Activated gamma-delta T cell treated with Interleukin-2 at 50 U/mL for 16 hours (primary cell): ENCODE measurements at places on chromosomes 3 and 15.

- no peak for DNase-seq
These were observed 43.0 kb upstream of the FGF7 start for GRCh38 chr15:49379996-49380395.

GRCh38 chr3:177679568-177680471 lies 482.5 kb upstream of the TBL1XR1 start:
- no peak for DNase-seq

GRCh38 chr15:64161688-64162477 lies 939 bp downstream of the PPIB start:
- no peak for DNase-seq

DNA sequence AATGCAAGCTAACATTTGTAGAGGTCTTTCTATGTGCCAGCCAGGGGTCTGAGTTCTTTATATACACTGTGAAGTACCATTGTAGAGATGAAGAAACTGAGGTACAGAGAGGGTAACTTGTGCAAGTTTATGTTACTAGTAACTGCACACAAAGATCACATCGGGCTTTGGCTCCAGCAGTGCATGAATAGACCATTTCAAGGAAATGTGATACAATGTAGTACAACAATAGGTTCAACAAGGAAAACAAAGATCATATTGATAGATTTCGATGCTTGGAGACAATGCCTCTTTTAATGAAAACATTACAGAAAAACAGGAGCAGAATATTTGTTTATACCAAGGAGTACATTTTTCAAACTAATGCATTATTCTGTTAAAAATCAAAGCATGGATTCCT lies 115.3 kb downstream of the POLR2M start:
- DNase-seq = no peak

DNA sequence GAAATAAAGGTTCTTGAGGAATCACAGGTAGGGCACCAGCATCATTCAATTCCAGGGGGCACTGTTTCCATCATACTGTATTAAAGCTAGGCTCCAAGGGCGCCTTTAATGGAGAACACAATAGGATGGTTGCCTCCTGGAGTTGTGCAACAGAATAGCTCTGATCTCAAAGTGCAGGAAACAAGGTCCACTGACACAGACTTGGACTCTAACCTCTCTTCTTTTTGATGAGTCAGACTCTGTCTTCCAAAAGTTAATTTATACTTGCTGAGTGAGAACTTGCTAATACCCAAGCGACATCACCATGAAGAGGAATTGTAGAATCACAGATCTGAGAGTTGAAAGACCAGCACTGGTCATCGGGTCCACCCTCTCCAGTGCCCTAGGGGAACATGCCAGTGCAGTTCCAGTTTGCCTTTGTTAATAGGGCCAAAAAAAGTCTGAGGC lies 94.4 kb upstream of the PHLDB2 start:
- DNase-seq = no peak

DNA sequence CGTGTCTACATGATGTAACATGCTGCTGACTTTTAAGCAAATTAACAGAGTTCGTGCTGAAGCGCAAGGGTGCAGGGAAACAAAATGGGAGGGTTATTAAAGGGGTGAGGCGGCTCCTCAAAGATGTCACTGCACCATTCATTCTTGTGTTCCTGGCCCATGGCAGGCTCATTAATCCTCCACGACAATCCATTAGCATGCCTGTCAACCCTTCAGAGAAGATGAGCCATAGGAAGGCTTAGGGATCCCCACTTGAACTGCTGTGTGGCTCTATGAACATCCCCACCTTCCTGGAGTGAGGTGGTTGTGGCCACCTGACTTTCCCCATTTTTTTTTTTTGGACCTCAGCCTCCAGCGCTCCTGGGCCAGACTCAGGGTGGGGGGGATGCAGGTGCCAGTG lies 45.8 kb downstream of the IGF1R start:
- DNase-seq = no peak

DNA sequence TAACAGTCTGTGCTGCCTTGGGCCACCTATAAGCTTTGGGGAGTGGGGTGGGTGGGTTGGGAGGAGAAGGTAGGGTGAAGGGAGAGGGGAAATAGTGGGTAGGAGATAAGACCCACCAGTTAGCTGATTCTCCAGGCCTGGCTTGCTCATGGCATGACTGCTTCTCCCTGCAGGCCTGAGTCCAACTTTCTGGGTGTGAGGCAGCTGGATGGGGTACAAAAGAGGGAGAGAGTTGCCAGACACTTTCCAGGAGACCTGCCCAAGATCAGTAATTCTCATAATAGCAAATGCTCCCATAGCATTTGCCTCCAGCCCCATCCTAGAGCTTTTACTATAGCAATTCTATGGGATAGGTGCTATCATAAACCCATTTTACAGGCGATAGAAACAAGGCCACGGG lies 7.7 kb downstream of the CGNL1 start:
- no peak for DNase-seq

GRCh38 chr3:39144748-39145380 lies 8.5 kb downstream of the CSRNP1 start:
- no peak for DNase-seq
